Right atrium auricular region (tissue), 2 donors: ENCODE measurements at places on chromosomes 6 and 20. TPM values are rescaled to one million over a fixed set of nuclear protein-coding genes. Genes with fewer than 3 reads are reported as not detected.

GRCh38 chr6:125791151-125791819 lies 525 bp downstream of the NCOA7 start:
- peak; percentile 76 for DNase-seq

GRCh38 chr20:5327356-5327755 lies 10.6 kb upstream of the PROKR2 start:
- DNase-seq, result no peak

DNA sequence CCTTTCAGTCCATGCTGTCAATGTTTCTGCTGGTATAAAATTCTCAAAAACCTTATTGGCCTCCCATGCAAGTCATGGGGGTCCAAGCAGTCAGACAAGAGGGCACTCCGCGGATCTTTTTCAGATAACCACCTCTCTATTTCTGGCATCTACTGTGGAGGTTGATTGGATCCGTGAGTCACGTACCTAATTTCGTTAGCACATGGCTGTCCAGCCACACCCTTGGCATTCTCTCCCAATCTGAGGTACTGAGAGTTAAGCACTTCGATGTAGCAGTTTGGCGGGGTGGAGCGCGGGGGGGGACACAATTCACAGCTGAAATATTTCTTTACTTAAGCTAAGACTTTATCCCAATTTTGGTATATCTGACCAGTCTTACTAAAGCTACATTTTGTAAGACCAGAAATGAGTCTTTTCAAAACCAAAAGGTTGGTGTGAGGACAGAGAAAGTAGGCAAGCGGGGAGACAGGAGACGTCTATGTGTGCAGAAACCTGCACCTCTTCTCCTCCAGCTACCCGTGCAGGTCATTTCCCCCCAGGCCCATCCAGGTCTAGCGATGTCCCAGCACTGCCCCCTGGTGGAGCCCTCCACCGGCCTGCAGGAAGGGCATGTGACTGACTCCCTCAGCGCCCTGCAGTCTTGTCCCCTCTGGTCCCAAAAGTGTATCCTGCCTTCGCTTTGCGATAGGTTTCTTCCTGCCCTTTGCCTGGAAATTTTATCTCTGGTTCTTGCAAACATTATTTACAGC lies 113.1 kb downstream of the ADAT2 start:
- no peak for DNase-seq

GRCh38 chr6:105507811-105508210 lies 104.9 kb upstream of the PREP start:
- no peak for DNase-seq

- DNase-seq, result peak; percentile 28
These were observed 259.9 kb downstream of the SMOC2 start for GRCh38 chr6:168700880-168701279.

DNA sequence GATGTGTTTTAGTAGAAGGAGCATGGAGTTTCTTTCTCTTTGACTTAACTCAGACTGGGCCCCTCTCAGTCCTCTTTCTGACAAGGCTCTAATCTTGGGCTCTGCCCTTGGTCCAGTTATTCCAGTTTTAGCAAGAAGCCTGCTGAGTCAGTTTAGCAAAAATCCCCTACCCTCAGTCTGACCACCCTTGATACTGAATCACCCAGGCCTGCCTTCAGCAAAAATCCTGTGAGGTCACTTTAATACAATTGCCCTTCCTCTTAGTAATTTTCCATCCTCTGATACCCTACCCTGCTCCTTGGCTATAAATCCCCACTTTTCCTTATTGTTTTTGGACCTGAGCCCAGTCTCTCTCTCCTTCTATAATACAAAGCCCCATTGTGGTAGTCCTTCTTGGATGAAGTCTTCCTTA lies 326.7 kb upstream of the NOX3 start:
- DNase-seq, result no peak

The LHFPL5 gene
- total RNA-seq, result not detected
